ENCODE measurements at places on chromosomes 11 and 22.

- DNase-seq, result no peak
These were observed 279.4 kb downstream of the LARGE1 start for GRCh38 chr22:33640900-33641299.

DNA sequence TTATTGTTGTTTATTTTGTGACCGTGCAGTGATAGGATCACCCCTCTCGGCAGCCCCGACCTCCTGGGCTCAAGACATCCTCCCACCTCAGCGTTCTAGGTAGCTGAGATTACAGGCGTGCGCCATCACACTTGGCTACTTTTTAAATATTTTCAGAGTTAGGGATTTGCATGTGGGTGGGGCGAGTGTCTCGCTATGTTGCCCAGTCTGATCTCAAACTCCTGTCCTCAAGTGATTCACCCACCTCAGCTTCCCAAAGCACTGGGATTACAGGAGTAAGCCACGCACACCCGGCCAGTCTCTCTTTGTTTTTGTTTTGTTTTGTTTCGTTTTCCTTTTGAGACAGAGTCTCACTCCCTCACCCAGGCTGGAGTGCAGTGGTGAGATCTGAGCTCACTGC is 1.2 kb upstream of the INTS5 start:
- DNase-seq, result no peak

DNA sequence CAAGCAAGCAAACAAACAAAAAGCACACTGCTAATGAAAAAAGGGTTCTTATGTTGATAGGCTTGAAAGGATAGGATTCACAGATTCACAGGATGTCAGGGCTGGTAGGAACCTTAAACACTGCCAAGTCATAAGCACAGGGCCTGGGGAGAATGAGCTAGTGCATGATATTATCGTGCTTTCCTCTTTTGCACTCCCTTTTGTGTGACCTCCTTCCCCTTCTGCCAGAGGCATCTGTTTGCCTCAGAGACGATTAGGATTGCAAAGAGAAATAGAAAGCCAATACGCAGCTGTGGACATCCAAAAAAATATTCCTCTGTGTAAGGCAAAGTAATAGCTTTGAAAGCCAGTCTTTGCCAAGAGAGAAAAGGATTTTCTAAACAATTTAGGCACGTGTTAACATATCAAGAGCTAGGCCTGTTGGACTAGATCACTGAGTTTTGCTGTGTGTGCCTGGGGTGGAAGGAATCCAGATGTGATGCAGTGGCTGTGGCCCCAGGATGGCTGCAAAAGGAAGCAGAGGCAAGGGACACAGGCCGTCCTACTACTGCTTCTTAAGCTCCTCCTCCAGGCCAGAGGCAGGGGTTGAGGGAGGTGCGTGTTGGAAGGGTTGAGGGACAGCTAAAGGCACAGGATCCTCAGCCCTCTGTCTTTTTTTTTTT is 30.6 kb downstream of the MCHR1 start:
- DNase-seq, result no peak

GRCh38 chr11:121557348-121557747 is 104.6 kb upstream of the SORL1-AS1 start:
- DNase-seq, result peak; percentile 76
